ENCODE measurements at places on chromosomes 1 and 21.

- no peak for DNase-seq
Observed at GRCh38 chr1:228180271-228180958, 14.8 kb downstream of the IBA57 start.

- DNase-seq, result no peak
Observed at GRCh38 chr1:217004776-217005436, 281.7 kb upstream of the ESRRG start.

DNA sequence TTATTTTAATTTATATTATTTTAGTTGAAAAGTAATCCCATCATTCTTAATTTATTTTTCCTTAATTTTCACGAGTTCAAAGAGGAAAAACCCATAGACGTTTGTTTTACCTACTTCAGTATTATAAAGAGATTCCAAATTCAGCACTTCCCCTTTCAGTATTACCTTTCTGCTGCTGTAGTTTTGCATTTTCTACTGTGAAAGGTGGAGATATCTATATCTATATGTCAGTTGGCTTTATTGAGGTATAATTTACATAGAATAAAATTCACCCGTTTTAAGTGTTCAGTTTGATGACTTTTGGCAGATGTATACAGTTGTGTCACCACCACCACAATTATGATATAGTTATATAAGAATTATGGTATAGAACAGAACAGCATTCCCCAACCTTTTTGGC lies 33.0 kb downstream of the MAST2 start:
- no peak for DNase-seq

GRCh38 chr1:117616356-117616755 lies 10.5 kb downstream of the TENT5C start:
- DNase-seq, result no peak

DNA sequence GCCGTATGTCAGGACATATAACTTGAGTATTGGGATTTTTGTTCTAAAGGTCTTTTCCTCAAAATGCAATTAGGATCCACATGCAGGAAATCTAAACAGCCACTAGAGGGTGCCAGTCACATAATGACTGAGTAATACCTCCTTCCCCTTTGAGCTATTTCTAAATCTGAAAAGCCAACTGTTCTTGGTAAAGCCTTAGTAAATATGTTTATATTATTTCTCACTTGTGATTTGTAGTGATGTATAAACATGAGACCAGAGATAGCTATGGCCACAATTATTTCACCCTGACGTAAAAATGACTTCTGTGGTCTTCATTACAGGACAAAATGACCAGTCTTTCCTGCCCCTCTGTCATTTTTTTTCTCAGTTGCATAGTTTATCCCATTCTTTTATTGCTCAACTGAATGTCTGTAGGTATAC lies 41.0 kb upstream of the DR1 start:
- peak; percentile 3 for DNase-seq

DNA sequence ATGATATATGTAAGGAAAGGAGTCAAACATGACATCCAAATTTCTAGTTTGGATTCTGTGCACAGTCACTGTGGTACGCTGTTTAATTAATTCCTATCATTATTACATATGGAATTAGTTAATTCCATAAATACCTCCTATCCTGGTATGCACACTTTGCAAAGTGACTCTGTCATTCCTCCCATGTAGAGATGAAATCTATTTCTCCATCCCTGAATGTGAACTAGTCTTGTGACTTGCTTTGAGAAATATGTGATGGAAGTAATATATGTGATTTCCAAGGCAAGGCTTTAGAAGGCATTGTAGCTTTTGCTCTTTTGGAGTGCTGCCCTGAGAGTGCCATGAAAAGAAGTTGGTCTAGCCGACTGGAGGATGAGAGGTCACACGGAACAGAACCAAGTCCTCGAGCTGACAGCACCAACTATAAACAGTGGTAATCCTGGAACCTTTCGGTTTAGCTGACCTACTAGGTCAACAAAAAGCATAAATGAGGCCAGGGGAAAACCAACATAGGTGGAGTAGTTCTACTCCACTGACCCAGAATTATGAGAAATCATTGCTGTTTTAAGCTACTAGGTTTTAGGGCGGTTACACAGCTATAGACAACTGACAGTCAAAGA lies 1.5 kb downstream of the SELENOF start:
- DNase-seq, result no peak

GRCh38 chr1:210687582-210688279 lies 359.0 kb downstream of the HHAT start:
- DNase-seq, result no peak
